ENCODE measurements at places on chromosomes 2 and 18. TPM values are rescaled to one million over a fixed set of nuclear protein-coding genes. Genes with fewer than 3 reads are reported as not detected.

The KCNK3 gene
- 6.6 TPM for total RNA-seq

DNA sequence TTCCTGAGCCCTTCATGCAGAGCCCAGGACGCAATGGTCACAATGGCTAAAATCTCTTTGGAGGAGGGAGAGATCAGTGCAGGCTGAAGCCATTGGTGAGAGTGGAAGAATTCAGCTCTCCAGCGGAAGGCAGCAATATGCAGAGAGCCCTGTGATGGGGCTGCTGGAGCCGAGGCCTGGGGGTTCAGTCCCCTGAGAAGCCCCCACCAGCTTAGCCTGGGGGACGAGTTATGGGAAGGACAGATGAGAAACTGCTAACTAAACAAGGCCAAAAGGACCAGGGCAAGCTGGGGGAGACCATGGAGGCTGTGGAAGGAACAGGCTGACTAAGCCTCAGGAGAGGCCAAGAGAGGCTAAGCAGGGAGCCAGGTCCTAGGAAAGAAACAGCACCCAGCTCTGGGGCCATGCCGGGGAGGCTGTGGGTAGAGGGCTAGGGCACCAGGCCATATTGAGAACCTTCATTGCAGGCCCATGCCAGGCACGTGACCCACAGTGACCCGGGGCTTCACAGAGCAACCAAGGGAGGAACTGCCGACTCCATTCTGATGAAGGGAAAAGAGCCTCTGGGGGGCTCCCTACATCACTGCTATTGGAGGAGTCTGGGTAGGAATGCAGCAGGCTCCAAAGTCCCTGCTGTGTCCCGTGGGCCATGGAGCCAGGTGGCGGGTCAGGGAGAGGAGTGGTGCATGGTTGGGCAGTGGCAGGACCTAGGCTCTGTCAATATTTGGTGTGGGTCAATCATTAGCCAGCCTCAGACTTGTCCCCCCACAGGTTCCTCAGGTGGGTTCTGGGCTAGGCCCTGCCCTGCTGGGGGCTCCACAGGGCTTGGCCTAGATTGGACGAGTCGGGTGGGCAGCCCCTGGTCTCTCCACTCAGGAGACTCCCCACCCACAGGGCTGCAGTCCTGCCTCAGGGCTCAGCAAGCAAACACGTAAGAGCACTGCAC lies 19.8 kb downstream of the PROC start:
- DNase-seq: no peak

DNA sequence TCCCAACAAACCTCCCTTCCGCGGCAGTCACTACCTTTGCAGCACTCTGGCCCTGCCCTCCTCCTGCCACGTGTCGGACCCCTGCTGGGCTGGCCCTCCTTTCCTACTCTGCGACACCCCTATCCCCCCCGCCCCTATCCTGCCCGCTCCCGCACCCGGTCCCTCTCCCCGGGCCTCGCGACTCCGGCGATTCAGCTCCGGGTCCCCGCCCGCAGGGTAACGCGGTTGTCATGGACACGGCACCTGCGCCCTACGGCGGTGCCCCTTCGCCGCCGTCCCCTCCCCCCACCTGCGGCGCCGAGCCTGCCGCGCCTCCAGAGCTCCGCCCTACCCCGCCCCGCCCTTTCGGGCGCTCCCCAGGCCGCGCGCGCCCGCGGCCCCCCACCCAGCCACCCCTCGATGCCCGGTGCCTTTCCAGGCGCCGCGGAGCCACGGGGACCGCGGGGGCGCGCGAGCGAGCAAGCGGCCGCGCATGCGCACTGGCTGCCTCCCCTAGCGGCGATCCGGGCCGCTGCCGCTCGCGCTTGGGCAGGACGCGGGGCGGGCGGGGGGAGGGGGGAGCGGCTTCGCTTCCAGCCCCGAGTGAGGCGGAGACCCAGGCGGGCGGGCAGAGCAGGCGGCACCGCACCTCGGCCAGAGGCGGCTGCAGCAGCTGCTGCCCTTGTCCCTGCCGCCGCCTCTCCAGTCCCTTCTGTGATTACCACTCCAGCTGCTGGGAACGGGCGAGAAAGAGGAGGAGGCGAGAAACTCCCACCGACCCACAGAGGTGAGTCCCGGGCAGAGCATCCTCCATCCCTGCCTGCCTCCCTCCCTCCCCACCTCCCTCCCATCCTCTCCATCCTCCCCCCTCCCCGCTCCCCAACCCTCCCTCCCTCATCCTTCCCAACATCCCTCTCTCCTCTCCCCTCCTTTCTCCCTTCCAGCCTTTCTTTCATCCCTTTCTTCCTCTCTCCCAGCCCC lies at the start of gene CTNNA2:
Gene CTNNA2 (plus strand): TSS at position 610 of the 960 bp plus-strand sequence.
- peak; percentile 82 for DNase-seq

GRCh38 chr18:63267975-63268721 lies 51.4 kb downstream of the BCL2 start:
- no peak for DNase-seq

The OBSL1 gene
- total RNA-seq: 319 TPM

DNA sequence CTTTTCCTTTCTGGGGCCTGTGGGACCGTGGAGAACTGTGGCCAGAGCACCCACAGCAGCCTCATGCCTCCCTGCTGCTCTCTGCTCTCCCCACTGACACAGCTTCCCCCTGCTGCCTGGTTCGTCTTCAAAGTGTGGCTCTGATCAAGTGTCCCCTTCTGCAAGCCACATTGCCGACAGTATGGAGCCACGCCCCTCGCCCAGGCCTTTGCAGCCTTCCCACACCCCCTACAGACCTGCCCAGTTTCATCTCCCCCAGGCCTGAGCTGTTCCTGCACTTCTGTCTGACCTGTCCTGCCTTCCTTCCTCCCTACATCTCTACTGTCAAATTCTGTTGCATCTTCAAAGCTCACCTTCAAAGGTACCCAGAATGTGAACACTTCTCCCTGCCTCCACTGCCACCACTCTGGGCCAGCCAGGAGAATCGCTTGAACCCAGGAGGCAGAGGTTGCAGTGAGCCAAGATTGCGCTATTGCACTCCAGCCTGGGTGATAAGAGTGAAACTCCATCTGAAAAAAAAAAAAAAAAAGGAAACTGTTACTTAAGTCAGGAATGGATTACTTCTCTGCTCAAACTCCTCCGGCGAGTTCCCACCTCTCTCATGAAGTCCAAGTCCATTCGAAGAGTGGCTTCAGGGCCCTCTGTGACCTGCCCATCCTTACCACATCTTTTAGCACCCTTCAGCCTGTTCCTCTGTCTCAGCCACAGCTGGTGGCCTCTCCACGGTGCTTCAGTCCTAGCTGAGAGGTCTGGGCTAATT lies 29.0 kb upstream of the CATIP start:
- DNase-seq: no peak

- DNase-seq: no peak
These were observed 2.3 kb downstream of the KCNE4 start for GRCh38 chr2:223054193-223054781.

- no peak for DNase-seq
These were observed 196.0 kb downstream of the FHOD3 start for GRCh38 chr18:36493349-36494159.

DNA sequence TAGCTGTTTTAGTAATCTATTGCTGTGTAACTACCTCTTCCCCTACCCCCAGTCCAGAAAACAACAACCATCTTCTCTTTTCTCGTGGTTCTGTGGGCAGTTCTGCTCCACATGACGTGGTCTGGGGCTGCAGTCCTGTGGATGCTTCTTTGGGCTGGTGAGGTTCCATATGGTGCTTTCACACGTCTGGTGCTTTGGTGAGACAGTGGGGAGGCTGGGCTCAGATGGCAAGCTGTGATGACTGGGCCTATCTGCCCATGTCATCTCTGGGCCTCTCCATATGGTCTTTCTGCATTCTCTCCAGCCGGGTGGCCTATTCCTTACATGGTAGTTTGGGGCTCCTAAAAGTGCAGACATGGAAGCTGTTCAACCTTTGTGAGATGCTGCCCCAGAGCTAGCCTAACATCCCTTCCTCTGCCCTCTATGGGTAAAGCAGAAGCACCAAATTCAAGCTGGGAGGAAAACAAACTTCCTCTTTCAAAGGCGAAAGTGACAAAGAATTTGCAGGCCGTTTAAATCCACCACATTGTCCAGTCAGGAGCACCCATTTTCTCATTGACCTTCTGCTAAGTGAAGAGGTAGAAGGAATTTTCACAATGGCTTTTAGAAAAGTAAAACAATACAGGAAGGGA lies 68.3 kb upstream of the IL1R1 start:
- no peak for DNase-seq

The MRO gene
- total RNA-seq: 0.40 TPM

- DNase-seq: no peak
These were observed 47.3 kb downstream of the PLEKHA3 start for GRCh38 chr2:178527592-178527991.

GRCh38 chr2:196515051-196515450 lies 124.5 kb upstream of the CCDC150 start:
- DNase-seq: no peak

Measured in mesothelial cell of epicardium (in vitro differentiated cells).